ENCODE measurements at places on chromosomes 7 and 10.

GRCh38 chr7:42686594-42687156, 225.2 kb downstream of the C7orf25 start:
- no peak for DNase-seq

DNA sequence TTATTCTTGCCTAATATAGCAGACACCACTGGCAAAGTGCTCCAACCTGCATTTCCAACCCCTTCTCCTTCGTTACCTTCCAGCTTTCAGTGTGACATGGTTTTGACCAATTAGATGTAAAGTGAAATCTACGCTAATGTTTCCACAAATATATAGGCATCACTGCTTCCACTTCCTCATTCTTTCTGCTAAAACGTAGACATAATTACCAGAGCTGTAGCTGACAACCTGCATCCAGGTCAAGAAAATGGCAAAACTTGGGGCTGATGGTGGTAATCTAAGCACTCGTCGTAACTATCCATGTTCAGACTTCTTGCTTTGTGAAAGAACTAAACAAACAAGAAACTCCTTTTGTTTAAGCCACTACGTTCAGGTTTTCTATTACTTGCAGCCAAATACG, 41.8 kb upstream of the COL1A2 start:
- DNase-seq = no peak

DNA sequence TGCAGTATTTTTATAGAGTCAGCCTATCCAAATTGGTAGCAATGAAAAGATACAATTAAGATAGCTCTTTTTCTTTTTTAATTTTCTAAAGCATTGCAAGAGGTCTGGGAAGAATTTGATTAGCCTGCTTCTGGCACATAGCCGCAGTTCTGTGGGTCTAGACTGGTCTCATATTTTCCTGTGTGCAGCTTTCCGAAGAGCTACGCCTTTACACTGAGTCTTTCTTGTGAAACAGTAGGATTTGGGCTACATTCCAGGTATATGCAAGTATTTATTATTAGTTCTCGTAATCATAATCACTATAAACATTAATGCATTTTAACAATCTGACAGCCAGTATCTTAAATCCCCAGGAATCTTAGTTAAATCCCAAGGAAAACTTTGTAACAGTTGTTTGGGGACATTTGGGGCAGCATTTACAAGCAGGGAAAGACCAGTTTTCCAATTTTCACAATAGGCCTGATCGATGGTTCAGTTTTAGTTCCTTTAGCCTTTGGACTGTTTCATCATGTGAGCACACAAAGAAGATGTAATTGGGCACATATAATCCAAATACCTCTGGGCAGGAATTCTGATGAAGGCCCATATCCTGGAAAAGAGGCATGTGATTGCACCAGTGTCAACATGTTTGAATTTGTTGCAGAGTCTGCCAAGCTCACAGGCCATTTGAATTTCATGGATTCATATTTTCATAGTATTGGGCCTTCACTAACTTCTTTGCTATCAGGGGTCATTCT, 287.3 kb downstream of the INHBA start:
- no peak for DNase-seq

DNA sequence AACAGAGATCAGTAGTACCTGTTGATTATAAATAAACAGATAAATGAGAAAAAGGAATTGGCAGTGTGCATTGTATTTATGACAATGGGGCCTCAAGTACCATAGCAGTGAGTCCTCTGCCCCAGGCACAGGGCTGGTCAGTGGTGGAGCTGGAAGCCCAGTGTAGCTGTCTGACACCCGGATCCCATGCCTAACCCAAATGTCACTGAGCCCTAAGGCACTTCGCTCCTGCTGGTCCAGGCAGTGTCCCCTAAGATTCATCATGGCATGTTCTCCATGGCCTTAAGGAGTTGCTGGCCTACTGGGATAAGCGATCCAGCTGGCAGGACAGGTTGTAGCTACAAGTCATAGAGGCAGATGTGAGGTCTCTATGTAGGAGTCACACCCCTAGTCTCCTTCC, 3.3 kb upstream of the ZNF736 start:
- no peak for DNase-seq

GRCh38 chr7:78683566-78683965, 769.9 kb downstream of the MAGI2 start:
- DNase-seq = no peak

DNA sequence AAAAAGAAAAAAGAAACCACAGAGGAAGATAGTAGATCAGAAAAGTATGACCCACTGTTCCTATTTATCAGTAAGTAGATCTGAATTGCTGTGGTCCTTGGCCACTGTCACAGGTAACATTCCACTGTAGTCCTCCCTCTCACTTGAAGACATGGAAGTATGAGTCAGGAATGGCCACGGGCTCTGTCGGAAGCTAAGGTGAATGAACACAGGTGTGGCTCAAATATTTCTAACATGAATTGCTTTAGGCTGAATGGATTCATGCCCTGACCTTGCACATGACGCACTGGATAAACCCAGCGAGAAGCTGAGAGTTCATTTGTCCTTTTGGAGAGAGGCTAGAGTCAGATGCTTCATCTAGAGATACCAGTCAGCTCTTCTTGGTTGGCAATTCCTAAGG, 224.5 kb upstream of the SP8 start:
- no peak for DNase-seq

- no peak for DNase-seq
Observed at GRCh38 chr10:178208-178607, 43.0 kb downstream of the ZMYND11 start.

DNA sequence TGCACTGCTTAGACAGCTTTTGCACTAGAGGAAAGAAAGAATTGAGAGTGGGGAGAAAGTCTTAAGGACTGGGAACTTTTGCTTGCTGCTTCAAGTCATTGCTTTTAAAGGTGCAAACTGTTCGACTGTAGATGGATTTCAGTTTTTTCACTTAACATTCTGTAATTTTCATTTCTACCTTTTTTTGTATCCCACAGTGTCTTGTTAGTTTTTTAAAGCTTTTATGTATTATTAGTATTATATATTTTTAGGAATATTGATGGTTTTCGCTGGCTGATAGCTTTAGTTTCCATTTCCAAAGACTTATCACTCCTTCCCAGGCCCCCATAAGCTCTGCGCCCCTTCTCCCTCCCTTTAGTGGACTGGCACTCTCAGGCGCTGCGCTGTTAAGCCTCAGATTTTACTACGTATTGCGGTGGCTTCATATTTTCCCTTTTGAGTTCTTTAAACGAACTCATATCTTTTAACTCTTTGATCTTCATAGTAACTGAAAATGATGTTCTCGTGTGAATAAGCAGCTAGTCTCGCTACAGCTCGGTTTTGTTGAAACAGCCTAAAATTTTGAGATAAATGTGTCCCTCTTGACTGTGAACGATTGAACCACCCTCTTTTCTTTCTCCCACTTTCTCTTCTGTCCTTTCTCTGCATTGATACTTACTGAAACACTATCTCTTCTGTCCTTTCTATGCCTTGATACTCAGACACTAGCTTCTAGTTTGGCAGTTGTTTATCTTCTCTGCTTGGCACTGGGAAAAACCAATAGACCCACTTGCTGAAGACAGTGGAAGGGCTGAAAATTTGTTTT, 2.5 kb upstream of the ETV1 start:
- DNase-seq = no peak

- DNase-seq = no peak
Observed at GRCh38 chr7:44236333-44236728, 35.6 kb downstream of the YKT6 start.

DNA sequence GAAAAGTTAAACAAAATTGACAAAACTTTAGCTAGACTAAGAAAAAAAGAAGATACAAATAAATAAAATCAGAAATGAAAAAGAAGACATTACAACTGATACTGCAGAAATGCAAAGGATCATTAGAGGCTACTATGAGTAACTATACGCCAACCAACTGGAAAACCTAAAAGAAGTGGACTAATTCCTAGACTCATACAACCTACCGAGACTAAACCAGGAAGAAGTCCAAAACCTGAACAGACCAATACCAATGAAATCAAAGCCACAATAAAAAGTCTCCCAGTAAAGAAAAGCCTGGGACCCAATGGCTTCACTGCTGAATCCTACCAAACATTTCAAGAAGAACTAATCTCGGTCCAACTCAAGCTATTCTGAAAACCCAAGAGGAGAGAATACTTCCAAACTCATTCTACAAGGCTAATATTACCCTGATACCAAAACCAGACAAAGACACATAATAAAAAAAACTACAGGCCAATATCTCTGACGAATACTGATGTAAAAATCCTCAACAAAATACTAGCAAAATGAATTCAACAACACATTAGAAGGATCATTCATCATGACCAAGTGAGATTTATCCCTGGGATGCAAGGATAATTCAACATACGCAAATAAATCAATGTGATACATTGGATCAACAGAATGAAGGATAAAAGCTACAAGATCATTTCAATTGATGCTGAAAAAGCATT, 20.3 kb downstream of the ELAPOR2 start:
- no peak for DNase-seq

DNA sequence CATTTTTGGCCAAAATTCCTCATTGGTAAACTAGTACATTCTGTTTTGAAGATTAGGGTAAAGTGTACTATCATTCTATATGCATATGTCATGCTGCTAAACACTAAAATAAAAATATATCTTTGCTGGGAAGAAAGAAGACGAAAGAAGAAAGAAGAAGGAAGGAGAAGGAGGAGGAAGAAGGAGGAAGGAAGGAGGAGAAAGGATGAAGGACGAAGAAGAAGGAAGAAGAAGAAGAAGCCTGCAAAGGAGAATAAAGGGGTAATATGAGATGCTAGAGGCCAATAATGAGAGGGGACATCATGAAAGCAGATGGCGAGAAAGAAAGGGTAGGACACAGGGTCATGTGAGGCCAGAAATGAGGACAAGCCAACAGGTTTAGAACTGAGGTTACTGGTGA, 8.0 kb downstream of the SLC25A13 start:
- no peak for DNase-seq

GRCh38 chr7:81383846-81384245, 386.0 kb downstream of the HGF start:
- DNase-seq = no peak

DNA sequence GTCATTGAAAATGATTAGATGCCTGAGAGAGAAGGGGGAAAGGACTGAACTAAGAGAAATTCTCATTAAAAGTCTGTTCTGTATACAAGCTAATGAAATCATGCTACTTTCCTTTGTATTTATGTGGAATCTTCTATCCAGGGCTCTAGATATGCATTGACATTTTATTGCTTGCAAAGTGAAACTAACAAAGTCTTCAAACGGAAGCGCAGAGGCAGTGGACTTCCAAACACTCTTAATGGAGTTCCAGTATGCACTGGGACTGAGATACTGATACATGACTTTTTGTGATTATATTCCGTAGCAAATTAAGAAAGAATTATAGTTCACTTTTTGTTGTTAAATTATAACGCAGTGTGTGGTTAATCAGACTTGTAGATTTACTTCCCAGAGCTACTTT, 166.8 kb upstream of the TBX20 start:
- DNase-seq = no peak

GRCh38 chr7:131533566-131534561, 22.6 kb downstream of the PODXL start:
- no peak for DNase-seq

DNA sequence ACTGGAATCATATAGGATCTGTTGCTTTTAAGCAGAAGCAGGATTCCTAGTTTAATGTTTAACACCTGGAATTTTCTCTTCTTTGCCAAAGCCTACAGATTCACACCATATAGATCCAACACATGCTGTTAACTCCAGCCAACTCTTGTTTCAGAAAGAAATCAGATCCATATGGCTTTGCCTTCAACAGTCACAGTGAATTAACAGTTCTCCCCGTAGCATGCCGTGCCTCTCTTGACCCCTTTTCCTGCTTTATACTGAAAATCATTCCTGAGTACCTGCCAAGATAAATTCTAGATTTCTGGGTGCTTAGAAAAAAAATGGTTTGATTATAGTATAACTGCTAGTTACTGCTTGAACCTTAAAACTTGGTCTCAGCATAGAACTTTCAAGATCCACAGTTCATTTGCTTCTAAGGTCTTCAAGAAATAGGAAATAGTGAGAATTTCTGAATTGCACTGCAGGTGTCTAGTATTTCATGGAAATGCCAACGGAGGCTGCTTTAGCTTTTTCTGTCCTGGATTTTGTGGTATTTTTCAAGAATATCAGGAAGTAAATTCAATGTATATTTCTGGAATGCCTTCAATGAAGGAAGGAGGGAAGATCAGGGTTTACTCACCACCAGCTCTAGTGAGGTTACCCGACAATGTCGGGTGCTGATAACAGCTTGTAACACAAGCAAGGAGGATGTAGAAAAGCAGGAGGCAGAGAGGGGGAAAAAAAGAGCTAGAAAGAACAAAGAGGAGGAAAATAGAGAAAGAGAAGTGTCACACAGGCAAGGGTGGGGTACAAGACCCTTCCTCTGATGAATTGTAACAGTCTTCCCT, 6.6 kb downstream of the AASS start:
- DNase-seq = no peak

DNA sequence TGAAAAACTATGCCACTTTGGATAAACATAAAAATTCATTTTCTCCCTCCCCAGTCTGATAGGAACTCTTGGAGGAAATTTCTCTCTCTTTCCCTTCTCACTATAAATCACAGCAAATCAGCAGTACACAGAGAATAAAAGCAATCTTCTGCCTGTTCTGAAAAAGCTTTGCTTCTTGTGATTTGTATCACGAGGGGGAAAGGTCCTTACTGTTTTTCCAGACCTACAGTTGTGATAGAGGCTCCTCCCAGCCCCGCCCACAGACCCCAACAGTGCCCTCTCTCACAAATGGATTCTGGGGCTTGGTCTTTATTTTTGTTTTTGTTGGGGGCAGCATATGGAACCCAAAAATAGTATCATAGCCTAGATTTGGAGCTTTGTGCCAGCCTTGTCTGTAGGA, 12.2 kb downstream of the FOXK1 start:
- DNase-seq = no peak

- DNase-seq = no peak
Observed at GRCh38 chr10:119671381-119671780, 20.2 kb downstream of the BAG3 start.

DNA sequence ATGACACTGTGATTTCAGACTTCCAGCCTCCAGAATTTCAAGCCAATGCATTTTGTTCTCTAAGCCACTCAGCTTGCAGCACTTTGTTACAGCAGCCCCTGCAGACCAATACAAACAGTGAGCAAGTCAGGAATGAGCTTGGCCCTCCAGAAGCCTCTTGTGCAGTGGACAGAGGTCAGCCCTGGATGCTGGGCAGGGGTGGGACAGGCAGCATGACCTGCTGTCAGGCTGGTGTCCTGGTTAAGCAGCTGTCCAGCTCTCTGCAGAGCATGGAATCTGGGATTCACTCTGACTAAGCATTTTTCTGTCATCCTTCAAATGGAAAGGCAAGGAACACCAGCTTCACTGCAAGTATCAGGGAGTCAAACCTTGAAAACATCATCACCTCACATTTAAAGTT, 85.5 kb upstream of the GDF10 start:
- no peak for DNase-seq

- no peak for DNase-seq
Observed at GRCh38 chr10:52455098-52455497, 141.0 kb downstream of the DKK1 start.
